Suppressor macrophage treated with lipopolysaccharide for 1 hour (primary cell): ENCODE measurements at places on chromosomes 4 and X.

DNA sequence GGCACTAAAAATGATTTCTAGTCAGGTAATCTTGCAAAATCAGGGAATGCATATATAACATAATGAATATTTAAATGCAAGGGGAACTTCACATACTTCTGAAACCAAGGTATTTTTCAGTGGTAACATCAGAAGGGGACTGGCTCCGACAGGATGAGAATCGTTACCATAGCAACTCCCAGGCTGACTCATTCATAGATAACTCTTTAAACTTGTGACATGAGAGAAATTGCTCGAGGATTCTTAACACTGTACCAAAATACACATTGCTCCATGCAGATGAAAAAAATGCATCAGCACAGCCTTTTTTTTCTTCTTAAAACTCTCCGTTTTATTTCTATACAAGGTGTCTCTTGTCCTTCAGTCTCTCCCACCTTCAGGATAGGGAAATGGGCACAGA is 114.3 kb downstream of the GABRB1 start:
- DNase-seq: no peak

- peak; percentile 11 for DNase-seq
Observed at GRCh38 chrX:134246282-134246681, 9.3 kb downstream of the CCDC160 start.

DNA sequence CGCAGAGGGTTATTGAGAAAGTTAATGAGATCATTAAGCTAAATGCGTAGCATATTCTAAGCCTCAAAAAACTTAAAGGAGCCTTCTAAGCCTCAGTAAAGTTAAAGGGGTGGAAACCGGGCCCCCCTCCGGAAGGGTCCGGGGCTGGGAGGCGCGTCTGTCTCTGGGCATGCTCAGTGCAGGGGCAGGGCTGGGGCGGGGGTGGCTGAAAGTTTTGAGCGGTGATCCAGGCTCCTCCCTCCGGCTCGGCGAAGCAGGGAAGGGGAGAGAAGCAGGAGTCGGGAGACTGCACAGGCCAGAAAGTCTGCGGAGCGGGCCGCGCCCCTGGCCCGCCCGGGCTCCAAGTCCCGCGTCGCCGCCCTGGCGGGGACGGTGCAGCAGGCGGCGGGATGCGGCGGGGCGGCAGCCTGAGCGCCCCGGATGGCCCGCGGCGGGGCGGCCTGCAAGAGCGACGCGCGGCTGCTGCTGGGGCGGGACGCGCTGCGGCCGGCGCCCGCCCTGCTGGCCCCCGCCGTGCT is at the start of gene EVC:
TSS of gene EVC (plus strand) at position 241 of the 518 bp plus-strand sequence. CDS start at position 421, 180 bp downstream.
- DNase-seq: peak; percentile 27

- no peak for DNase-seq
Observed at GRCh38 chr4:73507541-73507940, 26.0 kb downstream of the AFM start.
